ENCODE measurements at places on chromosomes 7 and 10.

DNA sequence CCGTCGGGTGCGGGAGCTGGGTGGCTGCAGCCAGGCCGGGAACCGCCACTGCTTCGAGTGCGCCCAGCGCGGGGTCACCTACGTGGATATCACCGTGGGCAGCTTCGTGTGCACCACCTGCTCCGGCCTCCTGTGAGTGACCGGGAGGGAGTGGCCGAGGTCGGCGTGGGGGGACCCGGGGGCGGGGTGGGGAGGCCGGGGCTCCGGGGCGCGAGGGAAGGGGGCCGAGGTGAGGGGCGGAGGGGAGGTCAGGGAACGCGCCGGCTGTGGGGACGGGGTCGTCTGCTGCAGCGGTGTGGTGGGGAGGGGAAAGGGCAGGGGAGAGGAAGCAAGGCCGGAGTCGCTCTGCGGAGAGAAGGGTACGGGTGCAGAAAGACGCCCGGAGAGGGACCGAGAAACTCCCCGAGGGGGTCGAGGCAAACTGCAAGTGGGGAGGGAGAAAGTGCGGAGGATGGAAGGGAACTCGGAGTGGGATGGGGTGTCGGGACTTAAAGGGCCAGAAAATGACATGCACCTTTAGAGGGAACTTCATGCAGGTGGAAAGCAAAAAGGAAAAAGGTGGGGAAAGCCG is 518 bp downstream of the AGFG2 start:
- no peak for DNase-seq

- no peak for DNase-seq
These were observed 21.2 kb downstream of the CYP17A1 start for GRCh38 chr10:102815790-102816549.

- DNase-seq: no peak
These were observed 116.1 kb upstream of the NAMPT start for GRCh38 chr7:106400923-106401322.

DNA sequence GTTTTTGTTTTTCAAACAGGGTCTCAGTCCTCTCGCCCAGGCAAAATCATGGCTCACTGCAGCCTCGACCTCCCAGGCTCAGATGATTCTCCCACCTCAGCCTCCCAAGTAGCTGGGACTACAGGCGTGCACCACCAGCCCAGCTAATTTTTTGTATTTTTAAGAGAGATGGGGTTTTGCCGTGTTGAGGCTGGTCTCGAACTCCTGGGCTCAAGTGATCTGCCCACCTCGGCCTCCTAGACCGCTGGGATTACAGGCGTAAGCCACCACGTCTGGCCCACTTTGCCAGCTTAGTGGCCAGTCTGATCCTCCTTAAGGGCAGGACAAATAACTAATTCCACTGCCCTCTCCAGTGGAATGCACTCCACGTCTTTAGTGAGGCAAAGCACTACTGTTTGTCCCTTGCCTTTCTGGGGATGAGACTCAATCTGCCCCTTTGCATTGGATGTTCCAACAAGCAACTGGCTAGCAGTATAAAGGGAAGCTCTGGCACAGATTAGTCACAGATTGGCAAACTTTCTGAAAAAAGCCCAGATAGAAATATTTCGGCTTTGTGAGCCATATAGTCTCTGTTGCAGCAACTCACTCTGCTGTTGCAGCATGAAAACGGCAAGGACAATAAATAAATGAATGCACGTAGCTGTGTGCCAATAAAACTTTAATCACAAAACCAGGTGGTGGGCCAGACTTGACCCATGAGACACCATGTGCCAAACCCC is 143.8 kb upstream of the RHEB start:
- no peak for DNase-seq

DNA sequence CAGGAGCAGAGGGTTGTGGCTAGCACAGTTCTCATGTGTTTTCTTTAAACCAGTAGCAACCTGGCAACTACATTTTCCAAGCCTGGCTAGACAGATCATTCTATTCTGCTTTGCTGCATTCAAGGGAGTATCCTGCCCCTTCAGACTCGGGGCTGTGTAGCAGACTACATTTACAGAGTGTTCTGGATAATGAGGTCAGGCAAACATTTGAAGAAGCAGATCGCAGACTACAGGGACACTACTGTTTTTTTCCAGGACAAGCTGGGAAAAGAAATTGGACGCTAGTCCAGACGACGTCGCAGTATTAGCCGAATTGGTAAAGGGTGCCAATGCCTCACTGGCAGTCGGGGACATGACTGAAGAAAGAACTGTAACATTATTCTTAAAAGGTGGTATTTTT is 61.0 kb upstream of the PAPSS2 start:
- DNase-seq: no peak

DNA sequence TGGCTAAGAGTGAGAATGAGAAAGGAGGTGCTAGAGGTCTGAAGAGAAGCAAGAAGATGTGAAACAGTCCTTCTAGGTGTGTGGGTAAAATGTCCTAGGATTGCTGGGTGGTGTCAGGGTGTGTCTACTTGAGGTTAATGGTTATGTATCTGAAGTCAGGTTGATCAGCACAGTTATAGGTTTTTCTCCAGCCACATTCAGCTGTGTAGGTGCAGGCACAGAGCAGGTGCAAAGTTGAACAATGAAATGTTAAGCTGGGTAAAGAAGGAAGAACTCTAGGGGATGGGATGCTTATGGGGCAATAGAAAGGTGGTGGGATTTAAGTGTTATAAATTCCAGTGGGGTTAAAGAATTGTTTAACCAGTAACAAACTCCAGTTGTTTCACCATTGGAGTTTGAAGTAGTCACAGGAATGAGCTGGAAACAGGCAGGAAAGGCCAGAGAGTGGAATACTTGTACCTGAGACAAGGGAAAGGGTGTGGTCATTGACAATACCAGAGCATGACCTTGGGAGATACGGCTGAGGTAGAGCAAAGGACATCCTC is 200.4 kb upstream of the YAE1 start:
- DNase-seq: no peak

GRCh38 chr10:131464789-131465188 is 153.3 kb upstream of the TCERG1L start:
- no peak for DNase-seq

- no peak for DNase-seq
These were observed 49.2 kb upstream of the MGMT start for GRCh38 chr10:129417870-129418269.

- DNase-seq: no peak
These were observed 331.2 kb downstream of the LRRTM3 start for GRCh38 chr10:67257018-67257417.

- DNase-seq: no peak
These were observed 195.0 kb upstream of the PLXNA4 start for GRCh38 chr7:132771301-132771730.

- no peak for DNase-seq
These were observed 108.3 kb downstream of the MTERF1 start for GRCh38 chr7:91771921-91772815.

GRCh38 chr7:148262721-148263229 is 327.8 kb upstream of the C7orf33 start:
- DNase-seq: peak; percentile 59

DNA sequence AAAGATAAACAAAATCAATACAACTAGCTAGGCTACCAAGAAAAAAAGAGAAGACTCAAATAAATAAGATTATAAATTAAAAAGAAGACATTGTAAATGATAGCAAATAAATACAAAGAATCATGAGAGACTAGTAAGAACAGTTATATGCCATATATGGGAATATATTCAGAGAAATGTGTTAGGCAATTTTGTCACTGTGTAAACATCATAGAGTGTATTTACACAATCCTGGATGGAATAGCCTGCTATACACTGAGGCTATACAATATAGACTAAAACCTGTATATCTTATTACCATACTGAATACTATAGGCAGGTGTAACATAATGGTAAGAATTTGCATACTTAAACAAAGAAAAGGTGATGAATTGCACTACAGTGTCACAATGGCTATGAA is 717.4 kb downstream of the PARD3 start:
- DNase-seq: no peak

DNA sequence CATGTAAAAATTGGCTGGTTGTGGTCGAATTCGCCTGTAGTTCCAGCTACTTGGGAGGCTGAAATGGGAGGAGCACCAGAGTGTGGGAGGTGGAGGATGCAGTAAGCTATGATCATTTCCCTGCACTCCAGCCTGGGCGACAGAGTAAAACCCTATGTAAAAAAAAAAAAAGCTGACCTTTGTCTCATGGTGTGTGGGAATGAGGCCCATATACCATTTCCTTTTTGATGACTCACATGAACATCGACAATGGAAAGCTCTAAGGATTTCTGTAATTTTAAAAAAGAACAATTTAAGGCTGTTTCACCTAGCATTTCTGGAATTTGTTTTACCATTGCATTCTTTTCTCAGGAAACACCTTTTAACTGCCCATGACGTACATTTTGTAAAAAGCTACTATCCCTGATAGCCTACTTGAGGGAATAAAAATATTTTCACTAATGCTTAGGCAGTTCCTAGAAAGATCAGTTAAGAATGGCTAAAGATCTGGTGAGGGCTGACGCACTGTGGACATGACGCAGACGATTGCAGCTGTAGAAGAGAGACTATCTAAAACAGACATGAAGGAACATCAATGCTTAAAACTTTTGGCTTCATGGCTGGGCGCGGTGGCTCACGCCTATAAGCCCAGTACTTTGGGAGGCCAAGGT is 400.6 kb upstream of the IGFBP3 start:
- no peak for DNase-seq

GRCh38 chr7:95972523-95972922 is 200.2 kb downstream of the DYNC1I1 start:
- no peak for DNase-seq

DNA sequence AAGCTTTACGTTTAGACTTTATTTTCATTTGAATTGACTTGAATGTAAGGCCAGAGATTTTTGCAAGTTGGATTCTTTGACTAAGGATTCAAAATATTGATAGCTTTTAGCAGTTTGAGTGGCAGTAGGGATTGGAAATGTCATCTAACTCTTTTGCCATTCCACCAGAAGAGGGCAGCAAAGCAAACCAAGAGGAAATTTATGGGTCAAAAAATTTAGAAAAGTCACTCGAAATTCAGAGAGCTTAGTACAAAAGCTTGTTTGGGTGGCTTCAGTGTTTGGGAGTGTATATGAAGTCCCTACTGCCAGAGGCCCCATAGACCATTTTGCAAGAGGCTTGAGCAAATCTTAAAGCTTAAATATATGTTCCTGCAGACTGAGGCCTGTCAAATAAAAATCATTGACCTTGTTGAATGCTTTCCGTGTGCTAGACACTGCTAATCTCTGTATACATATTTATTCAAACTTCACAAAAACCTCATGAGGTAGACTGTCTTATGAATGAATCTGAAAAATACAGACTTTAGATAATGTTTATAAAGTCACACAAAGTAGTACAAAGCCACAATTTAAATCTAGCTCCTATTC is 44.6 kb upstream of the RSBN1L start:
- peak; percentile 60 for DNase-seq

GRCh38 chr10:122498521-122498920 is 37.2 kb downstream of the HTRA1 start:
- no peak for DNase-seq

DNA sequence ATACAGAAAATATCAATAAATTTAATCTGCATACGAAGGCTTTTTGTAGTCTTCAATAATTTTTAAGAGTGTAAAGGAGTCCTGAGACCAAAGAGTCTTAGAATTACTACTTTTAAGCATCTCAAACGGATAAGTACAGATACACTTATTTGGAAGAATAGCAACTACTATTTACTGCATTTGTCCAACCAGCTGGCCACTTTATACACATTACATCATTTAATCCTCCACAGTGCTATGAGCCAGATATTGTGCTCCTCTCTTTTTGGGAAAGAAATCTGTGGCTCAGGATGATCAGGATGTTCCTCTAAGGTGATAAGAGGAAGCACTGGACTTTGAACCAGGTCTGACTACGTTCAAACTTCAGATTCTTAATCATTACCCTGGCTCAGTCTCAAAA is 588.6 kb upstream of the LRRTM3 start:
- no peak for DNase-seq

DNA sequence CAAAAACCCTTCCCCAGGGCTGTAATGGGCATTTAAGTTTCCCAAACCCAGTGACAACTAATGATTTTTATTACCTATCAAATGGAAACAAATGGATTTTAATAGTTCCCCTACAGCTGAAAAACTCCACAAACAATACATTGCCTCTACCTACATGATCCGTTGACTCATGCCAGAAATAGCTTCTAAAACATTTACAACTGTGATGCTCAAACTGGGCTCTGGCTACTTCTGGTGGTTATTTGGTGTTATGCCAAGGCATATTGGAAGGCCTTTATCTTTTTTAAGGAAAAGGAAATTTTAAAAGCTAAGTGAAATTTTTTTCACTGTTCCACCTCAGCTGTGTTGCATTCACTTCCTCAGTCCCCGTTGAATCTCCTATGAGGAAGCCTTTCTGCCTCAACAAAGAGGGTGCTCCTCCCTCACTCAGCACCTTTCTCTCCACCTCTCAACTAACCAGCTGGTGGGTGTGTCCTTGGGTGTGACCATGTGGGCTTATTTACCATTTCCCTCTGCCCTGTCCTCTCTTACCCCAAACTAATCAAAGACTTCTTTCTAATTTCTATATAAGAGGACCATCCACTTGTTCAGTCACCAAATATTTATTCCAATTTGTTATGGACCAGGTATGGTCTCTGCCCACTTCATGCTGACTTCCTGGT is 82.9 kb downstream of the PRTFDC1 start:
- DNase-seq: no peak

DNA sequence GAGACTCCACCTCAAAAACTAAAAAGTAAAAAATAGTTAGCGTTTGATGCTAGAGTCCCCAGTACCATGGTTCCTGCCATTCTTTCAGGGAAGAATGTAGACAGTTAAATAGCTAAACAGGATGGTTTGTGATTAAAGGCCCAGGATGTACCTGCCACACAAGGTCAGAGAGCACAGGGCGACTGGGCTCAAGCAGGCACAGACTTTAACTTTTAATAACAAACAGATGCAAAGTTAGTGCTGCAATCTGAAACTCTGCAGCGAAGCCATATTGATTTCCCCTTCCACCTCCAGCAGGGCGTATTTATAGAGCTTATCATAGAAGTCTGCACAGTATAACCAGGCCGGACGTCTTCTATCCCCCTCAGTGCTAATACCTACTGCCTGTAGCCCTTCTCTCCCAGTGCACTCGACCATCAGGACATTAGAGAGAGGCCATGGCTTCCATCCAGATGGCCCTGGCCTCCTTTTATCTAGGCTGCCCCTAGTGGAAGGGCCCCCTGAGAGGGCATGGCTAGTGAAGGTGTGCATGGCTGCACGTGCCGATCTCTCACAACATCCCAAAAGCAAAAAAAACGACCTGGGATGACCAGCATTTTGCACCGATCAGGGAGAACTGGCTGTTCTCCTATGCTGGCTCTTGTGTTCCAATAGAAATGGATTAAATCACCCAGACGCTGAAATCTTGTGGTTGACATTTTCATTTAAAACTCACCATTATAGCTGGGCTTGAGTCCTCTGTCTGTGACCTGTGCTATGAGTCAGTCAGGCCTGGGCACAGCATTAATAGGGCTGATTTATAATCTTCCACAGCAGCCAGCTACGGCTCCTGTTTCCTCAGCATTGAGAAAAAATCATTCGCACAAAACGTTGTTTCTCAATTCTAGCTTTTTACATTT is 7.6 kb upstream of the BAG3 start:
- DNase-seq: no peak

DNA sequence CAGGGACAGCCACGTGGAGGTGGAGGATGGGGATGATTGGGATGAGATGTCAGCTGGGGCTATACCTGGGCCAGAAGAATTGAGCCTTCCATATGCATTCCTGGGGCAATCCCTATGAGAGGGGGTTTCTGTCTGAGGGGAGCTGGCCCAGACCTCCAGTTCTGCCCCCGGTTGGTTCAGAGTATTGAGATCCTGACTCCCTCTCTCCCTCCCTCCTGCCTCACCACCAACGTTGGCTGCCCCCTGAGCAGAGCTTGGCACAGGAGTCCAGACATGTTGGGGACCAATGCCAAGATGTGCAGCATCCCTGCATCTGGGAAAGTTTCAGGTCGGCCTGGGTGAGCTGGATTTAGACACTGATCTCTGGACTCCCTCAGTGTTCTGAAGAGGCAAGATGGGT is 575.2 kb upstream of the MKI67 start:
- no peak for DNase-seq

Measured in RKO (cell line).